ENCODE measurements at places on chromosomes 6 and 20. TPM values are rescaled to one million over a fixed set of nuclear protein-coding genes. Genes with fewer than 3 reads are reported as not detected.

SIRPG gene
- not detected for total RNA-seq

C20orf96 gene
- total RNA-seq: 2.6 TPM

LINC00237 gene
- total RNA-seq: not detected

SEMG1 gene
- total RNA-seq: not detected

SOX18 gene
- 16.8 TPM for total RNA-seq

TRIM40 gene
- total RNA-seq: not detected

JAG1 gene
- total RNA-seq: 30.7 TPM

SGK2 gene
- 0.42 TPM for total RNA-seq

RALGAPA2 gene
- total RNA-seq: 27.7 TPM

CLVS2 gene
- total RNA-seq: 0.17 TPM

GRCh38 chr6:169725125-169726048, 1.1 kb upstream of the PHF10 start:
- peaks cover 35% of the 10 kb centered on the region for H3K4me1 ChIP-seq
- peak overlapping the region; percentile 67 for H3K4me3 ChIP-seq
- H3K27me3 ChIP-seq: no peaks in the 10 kb centered on the region
- DNase-seq: peak; percentile 92

DNA sequence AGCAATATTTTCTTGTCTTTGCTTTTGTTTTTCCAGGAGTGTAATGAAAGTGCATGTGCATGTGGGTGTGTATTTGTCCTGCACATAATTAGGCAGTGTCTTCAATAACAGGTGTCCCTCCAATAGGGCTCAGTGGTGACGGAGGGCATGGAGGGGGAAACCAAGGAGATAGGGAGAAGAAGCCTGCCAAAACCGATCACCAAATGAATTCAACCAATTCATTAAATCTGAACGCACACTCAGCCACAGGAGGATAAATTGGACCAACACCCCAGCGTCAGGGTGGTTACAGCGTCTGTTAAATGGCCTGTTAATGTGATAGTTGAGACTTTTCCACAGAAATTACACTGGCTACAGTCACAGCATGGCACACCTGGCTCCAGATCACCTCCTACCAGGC, 527.6 kb downstream of the CD83 start:
- H3K27ac ChIP-seq: no peak overlapping the region
- H3K36me3 ChIP-seq: no peaks in the 10 kb centered on the region
- H3K27me3 ChIP-seq: no peaks in the 10 kb centered on the region
- H3K4me3 ChIP-seq: no peak overlapping the region
- peaks cover 12% of the 10 kb centered on the region for H3K4me1 ChIP-seq

DNA sequence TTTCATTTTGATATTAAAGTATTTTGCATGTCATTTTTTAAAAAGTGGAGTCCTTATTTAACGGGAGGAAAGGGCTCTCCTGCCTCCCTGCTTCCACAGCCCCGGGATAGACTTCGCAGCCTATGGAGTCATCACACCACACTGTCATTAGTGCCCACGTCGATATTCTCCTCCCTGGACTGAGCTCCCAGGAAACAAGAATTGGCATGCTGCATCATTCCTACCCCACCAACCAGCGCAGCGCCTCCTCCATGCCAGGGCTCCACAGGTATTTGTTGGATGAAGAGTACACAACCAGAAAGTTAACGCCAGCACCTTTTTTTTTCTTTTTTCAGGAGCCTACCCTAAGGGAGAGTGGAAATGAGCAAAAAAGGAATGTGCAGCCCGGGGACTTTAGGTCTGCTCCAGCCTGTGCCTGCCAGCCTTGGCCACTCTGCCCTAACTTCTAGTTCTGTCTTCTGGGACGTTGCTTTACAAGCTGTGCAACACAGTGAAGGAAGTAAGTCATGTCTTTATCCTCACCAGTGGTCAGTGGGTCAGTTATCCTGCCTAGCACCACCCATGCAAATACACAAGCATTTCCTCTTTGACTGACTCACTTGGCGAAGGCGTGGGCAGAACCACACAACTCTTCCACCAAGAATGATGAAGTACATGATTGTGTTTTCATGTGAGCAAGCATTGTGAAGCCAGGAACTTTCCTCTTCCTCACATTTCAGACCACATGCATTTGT, 180.7 kb upstream of the UST start:
- H3K27me3 ChIP-seq: no peaks in the 10 kb centered on the region
- DNase-seq: no peak
- no peak overlapping the region for H3K4me3 ChIP-seq
- no peak overlapping the region for H3K27ac ChIP-seq

DNA sequence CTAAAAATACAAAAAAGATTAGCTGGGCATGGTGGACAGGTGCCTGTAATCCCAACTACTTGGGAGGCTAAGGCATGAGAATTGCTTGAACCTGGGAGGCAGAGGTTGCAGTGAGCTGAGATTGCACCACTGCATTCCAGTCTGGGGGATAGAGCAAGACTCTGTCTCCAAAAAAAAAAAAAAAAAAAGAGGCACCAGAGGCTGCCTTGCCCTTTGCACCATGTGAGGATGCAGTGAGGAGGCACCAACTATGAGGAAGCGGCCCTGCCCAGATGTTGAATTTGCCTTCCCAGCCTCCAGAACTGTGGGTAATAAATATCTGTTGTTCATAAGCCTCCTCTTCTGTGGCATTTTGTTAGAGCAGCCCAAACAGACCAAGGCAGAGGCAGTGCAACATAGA, 54.4 kb downstream of the ALDH5A1 start:
- no peak overlapping the region for H3K4me3 ChIP-seq
- H3K4me1 ChIP-seq: no peaks in the 10 kb centered on the region
- H3K36me3 ChIP-seq: no peaks in the 10 kb centered on the region
- no peaks in the 10 kb centered on the region for H3K27me3 ChIP-seq
- DNase-seq: no peak

DNA sequence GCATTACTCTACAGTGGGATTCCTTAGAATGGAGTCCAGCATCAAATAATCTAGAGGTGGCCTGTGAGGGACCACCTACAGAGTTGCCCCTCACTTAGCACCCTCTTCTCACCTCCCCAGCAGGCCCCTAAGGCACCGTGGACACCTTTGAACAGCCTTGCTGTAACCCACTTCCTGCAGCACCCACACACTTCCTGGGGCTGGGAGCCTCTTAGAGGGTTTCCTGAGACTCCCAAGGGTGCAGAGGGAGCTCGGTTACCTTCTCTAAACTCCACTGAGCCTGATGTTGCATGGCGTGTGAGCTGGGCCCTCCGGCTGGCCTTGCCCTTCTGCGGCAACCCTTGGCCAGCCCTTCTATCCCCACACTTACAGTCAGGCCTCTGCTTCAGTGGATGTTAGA, 7.3 kb upstream of the SIRPG start:
- H3K36me3 ChIP-seq: no peaks in the 10 kb centered on the region
- no peaks in the 10 kb centered on the region for H3K4me1 ChIP-seq
- H3K27me3 ChIP-seq: no peaks in the 10 kb centered on the region

DNA sequence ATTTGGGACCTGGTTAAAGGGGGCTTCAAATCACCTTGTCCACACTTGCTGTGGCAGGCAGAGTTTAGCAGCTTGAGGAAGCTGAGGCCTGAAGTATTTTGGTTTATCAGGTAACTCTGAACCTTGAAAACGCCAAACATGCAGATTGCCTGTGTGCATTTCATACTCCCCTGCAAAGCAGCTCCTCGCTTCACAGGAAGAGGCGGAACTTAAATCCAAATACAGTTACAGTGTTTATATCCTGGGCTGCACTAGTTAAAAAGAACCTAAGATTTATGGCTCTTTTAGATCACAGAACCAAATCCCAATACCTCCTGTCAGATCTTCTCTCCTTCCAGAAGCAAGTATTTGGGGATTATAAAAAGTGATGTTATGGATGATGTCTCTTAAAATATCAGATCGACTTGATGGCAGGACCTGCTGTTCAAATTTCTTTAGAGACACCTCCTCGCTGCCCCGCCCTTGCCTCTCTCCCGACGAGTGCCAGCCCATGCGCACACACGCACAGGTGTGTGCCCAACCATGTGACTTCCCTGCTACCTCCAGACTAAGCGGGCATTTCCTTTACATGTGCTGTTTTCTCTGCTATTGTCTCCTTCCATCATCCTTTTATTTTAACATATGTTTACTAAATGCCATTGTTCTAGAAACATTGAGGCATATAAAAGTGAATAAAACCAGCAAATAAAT, 224.6 kb upstream of the FOXQ1 start:
- H3K36me3 ChIP-seq: no peaks in the 10 kb centered on the region
- no peak overlapping the region for H3K27ac ChIP-seq
- H3K4me3 ChIP-seq: no peak overlapping the region
- peaks cover 6% of the 10 kb centered on the region for H3K4me1 ChIP-seq
- H3K27me3 ChIP-seq: no peaks in the 10 kb centered on the region

- no peak overlapping the region for H3K27ac ChIP-seq
- DNase-seq: no peak
- no peaks in the 10 kb centered on the region for H3K36me3 ChIP-seq
- no peak overlapping the region for H3K4me3 ChIP-seq
- H3K27me3 ChIP-seq: no peaks in the 10 kb centered on the region
Observed at GRCh38 chr20:17421493-17421892, 109.7 kb downstream of the BFSP1 start.

DNA sequence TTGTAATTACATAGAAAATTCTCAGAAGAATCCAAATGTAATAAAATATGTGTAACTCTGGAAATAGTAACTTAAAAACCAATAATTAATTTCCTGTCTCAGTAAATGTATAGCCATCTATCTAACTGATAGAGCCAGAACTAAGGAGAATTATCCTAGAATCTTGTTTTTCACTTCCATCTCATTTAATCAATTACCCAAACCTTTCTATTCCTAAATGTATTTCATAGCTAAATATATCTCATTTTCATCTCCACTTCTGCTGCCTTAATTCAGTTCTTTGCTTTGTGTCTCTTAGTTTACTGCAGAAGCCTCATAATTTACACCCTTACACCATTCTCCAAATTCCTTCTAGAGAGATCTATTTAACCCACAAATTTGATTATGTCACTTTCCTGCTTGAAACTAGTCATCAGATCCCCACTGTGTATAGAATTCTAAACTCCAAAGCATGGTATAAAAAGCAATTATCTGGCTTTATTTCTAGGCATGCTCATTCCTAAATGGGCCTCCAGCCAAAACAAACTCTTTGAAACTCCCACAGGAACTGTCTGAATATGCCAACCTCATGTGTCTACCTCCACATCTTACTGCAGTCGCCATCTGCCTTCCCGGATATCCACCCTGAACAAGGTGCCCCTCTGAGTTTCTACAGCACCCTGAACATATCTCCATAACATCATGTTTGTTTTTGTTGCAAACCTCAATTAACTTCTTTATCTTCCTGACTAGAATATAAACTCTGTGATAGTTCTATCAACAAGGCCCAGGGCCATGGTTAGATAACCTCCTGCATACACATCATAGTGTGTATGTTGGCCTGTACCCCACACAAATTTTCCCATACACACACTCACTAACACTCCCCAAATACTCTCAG, 70.5 kb upstream of the ADTRP start:
- DNase-seq: no peak
- no peak overlapping the region for H3K27ac ChIP-seq
- H3K27me3 ChIP-seq: no peaks in the 10 kb centered on the region
- H3K36me3 ChIP-seq: no peaks in the 10 kb centered on the region
- no peak overlapping the region for H3K4me3 ChIP-seq

DNA sequence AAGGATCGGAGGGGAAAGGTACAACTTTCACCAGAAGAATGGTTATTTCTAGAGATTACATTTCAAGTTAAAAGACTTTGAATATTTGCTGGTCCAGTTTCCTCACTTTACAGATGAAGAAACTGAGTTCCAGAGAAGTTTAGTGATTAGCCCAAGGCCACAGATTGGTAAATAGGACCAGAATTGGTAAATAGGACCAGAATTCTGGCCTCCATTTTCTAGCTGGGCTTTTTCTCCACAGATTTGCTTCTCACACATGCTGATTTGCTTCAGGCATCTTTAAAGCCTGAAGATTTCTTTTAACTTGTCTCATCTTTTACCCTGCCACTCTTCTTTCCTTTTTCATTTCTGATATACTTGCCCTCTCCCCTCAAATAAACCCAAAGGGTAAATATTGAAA, 5.2 kb upstream of the LIN28B start:
- no peak overlapping the region for H3K27ac ChIP-seq
- no peaks in the 10 kb centered on the region for H3K4me1 ChIP-seq
- no peaks in the 10 kb centered on the region for H3K27me3 ChIP-seq
- no peak overlapping the region for H3K4me3 ChIP-seq
- DNase-seq: no peak
- H3K36me3 ChIP-seq: no peaks in the 10 kb centered on the region

- no peak overlapping the region for H3K27ac ChIP-seq
- no peak for DNase-seq
- H3K27me3 ChIP-seq: no peaks in the 10 kb centered on the region
- H3K4me3 ChIP-seq: no peak overlapping the region
Observed at GRCh38 chr20:59428441-59429205, 128.2 kb downstream of the EDN3 start.

DNA sequence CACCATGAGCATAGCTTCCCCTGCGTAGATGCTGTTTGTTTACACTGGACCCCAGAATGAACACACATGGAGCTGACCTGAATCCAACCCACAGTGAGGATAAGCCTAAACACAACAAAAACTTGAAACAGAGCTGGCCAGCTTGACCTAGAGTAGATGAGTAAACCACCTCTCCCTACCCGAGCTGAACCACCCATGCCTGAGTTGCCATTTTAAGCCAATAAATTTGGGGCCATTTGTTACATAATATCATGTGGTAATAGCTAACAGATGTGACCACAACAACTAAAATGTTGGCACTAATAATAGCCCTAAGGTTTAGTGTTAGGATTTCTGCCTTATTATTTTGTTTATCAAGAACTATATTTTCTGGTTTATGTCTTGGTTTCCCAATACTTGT, 103.2 kb upstream of the GRIK2 start:
- no peaks in the 10 kb centered on the region for H3K36me3 ChIP-seq
- no peak overlapping the region for H3K4me3 ChIP-seq
- H3K27me3 ChIP-seq: no peaks in the 10 kb centered on the region

- no peak overlapping the region for H3K27ac ChIP-seq
- H3K27me3 ChIP-seq: no peaks in the 10 kb centered on the region
- no peak for DNase-seq
- H3K36me3 ChIP-seq: no peaks in the 10 kb centered on the region
- peaks cover 33% of the 10 kb centered on the region for H3K4me1 ChIP-seq
- no peak overlapping the region for H3K4me3 ChIP-seq
Observed at GRCh38 chr6:130982941-130983456, 80.0 kb downstream of the EPB41L2 start.

GRCh38 chr20:750801-751200, 17.5 kb downstream of the SLC52A3 start:
- DNase-seq: no peak
- H3K4me3 ChIP-seq: no peak overlapping the region
- H3K36me3 ChIP-seq: no peaks in the 10 kb centered on the region
- no peak overlapping the region for H3K27ac ChIP-seq
- H3K4me1 ChIP-seq: no peaks in the 10 kb centered on the region
- H3K27me3 ChIP-seq: peaks cover 28% of the 10 kb centered on the region

DNA sequence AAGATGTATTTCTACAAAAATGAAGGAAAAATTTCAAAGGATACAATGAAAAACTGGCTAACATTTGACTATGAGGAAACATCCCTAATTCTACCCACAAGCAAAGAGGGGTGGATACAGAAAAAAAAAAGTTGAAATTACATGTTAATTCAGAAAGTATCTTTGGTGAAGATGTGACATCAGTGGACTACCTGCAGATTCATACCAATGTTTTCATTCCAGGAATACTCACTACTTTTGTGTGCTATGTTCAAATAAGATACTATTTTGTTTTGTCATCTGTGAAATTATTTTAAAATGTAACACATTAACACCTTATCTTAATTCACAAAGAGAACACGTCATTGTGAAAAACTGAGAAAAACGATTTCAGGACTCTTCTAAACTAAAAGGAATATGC, 159.3 kb upstream of the SHLD1 start:
- peaks cover 52% of the 10 kb centered on the region for H3K36me3 ChIP-seq
- no peaks in the 10 kb centered on the region for H3K27me3 ChIP-seq
- no peak overlapping the region for H3K4me3 ChIP-seq
- peaks cover 21% of the 10 kb centered on the region for H3K4me1 ChIP-seq
- DNase-seq: no peak
